Retina (tissue), 1 donor: ENCODE measurements at places on chromosomes 7 and 10.

DNA sequence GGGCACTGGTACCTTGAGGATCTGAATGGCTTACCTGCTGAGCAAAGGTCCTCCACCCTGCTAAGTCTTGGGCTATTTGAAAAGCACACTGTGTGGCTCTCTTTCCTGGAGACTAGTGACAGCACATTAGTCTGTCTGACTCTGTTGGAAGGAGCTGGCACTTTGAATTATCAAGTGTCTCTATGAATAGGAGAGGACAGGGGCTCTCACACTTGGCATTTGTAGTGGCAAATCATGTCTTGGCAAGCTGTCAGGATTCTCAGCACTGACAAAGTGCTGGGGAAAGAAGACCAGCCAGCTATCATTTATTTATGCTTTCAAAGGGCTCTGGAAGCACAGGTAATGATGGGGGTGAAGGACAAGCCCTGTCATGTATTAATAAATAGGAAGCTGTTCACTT is 62.8 kb downstream of the MTPN start:
- DNase-seq: no peak

- no peak for DNase-seq
These were observed 210.5 kb upstream of the YAE1 start for GRCh38 chr7:39355664-39356063.

GRCh38 chr10:17227367-17228090 is 512 bp upstream of the VIM start:
- DNase-seq: peak; percentile 57

GRCh38 chr10:10772874-10773508 is 244.7 kb upstream of the CELF2 start:
- no peak for DNase-seq

DNA sequence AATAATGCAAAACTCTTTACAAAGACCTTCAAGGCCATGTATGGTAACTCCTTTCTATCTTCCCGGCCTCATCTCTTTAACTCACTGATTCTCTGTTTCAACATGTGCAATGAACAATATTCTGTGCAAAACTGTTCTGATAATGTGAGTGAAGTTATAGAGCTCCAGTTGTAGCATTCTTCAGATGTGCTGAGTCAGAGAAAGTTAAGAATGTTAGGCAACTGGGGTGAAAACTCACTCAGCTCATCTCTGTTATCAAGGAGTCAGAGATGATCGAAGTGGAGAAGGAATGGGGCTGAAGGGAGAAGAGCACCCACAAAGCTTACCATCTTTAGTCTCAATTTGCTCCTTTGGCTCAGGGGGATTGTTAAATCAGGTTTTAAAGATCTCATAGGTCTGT is 344.7 kb upstream of the NPSR1 start:
- DNase-seq: no peak

DNA sequence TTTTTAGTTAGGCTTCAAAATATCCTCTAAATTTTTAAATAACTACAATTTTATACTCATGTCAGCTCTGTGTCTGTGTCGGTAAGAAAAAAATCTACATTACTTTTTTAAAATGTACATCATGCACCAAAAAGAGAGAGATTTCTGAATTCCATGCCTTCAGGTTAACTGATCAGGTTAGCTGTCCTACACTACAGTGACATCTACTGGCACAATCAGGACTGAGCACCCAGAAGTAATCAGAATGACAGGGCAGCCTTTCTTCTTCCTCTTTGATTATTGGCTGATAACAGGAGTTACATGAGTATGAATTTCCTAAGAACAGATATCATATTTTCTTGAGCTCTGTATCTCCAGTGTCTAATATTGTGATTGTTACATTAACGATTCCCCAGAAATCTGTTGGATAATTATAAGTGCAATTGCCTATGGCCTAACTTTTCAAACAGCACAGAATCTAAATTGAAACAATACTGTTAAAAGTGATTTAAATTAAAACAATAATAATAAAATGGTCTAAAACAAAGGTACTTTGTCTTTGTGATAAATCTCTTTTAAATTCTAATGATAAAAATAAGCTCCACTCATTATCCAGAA is 41.8 kb upstream of the HYCC1 start:
- DNase-seq: peak; percentile 15

DNA sequence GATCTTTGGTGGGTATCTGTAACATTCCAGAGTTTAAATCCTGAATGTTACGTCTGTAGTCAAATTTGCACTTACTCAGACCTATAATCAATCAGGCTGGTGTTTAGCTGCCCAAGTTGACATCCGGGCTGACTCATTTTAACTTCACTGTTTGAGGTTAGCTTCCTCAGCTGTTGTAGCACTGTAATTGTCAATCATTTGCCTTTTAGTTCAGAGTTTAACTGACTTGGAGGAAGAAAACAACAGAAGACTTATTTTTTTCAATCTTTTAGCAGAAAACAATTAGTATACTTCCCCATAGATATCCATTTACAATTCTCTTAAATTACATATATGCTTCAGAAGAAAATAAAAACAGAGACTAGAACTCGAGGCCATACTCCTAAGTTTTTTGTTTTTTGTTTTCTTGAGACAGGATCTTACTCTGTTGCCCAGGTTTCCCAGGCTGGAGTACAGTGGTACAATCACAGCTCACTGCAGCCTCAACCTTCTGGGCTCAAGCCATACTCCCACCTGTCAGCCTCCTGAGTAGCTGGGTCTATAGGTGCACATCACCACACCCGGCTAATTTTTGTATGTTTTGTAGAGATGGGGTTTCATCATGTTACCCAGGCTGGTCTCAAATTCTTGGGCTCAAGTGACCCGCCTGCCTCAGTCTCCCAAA is 38.5 kb upstream of the LRRC17 start:
- no peak for DNase-seq

DNA sequence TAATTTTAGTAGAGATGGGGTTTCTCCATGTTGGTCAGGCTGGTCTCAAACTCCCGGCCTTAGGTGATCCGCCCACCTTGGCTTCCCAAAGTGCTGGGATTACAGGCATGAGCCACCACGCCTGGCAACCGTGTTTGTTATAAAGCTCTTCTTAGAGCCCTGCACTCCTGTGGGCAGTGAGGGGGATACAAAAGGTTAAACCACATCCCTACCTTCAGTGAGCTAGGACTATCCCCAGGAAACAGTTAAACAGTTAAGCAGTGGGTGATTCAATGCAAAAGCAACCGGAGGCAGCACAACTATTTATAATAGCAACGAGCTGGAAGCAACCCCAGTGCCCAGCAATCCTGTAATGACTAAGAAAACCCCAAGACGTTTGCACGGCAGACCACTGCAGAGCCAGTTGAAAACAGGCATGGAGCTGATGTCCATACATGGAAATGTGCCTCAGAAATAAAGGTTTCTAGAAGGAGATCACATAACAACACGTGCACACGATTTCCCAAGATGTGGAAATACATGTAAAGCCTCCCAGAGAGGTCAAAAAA is 107.2 kb upstream of the LYZL2 start:
- DNase-seq: no peak

GRCh38 chr7:120273476-120273975 is 551 bp downstream of the KCND2 start:
- DNase-seq: peak; percentile 81

- DNase-seq: no peak
These were observed 60.4 kb upstream of the CACNB2 start for GRCh38 chr10:18079665-18080295.
